ENCODE measurements at places on chromosomes 3 and 15. TPM values are rescaled to one million over a fixed set of nuclear protein-coding genes. Genes with fewer than 3 reads are reported as not detected.

GRCh38 chr3:99872923-99873254 lies 55.2 kb downstream of the CMSS1 start:
- DNase-seq, result no peak

DNA sequence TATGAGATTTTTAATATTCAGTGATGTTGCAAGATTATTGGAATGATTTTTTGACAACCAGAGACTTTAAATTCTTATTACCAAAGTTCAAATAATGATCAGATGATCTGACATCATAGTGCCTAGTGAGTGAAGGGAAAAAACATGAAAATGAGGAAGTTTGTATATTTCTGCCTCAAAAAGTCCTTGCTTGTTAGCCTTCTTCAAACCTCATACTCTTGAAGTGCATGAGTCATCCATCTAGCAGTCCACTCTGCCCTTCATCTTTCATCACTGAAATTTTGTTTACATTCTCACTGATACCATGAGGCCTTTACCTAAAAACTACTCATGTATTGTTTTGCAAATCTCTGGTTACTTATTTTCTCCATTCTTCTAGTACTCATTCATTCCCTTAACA lies 23.9 kb upstream of the OR5H6 start:
- DNase-seq, result no peak

GRCh38 chr3:74003734-74004133 lies 379.0 kb upstream of the PDZRN3 start:
- no peak for DNase-seq

The NMB gene
- 4.6 TPM for total RNA-seq

- DNase-seq, result no peak
These were observed 42.7 kb upstream of the ATP2B2 start for GRCh38 chr3:10547841-10548783.

DNA sequence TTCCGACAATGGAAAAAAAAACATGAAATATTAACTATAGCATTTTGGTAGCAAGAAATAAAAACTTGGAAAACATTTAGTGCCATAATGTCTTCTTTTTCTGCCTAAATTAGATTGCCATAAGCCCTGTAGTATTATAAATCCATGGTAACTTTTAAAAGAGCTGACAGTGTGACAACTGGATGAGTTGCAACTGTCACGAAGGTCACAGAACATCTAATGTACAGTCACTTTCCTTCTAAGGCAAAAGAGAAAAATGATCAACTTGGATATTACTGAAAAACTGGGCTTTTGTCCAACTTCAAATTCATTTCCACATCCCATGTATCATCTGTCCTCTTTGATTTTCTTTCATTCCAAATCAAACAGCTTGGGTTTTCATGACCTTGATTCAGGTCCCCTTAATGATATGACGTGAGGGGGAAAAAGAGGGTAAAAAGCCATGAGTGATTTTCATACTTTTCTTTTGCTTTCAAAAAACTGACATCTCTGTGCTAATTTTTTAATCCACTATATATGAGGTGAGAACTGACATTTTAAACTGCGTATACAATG lies 602 bp downstream of the CPB1 start:
- DNase-seq, result no peak

The SLC9A9 gene
- total RNA-seq, result 3.7 TPM

- no peak for DNase-seq
These were observed 45.0 kb downstream of the RPLP1 start for GRCh38 chr15:69497667-69498066.

The SCN11A gene
- total RNA-seq, result under 0.01 TPM

The TTLL13 gene
- total RNA-seq, result under 0.01 TPM

GRCh38 chr15:69679623-69680228 lies 227.1 kb downstream of the RPLP1 start:
- no peak for DNase-seq

DNA sequence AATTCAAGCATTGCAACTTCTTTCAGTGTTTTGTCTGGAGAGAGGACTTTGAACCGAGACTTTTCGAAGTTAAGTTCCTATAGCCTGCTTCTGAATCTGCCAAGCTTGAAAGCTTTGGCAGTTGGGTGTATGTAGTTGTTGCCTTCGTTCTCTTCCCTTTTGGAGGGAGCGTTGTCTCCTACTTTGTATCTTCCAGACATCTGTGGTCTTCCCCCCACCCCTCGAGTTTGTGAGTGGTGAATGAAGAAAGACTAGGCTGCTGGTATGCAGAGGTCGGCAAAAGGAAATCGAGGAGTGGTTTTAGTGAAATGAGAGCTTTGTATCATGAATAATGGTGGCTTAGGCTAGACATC lies 1.3 kb downstream of the CTNNB1 start:
- DNase-seq, result no peak

The TMCO5A gene
- total RNA-seq, result not detected

DNA sequence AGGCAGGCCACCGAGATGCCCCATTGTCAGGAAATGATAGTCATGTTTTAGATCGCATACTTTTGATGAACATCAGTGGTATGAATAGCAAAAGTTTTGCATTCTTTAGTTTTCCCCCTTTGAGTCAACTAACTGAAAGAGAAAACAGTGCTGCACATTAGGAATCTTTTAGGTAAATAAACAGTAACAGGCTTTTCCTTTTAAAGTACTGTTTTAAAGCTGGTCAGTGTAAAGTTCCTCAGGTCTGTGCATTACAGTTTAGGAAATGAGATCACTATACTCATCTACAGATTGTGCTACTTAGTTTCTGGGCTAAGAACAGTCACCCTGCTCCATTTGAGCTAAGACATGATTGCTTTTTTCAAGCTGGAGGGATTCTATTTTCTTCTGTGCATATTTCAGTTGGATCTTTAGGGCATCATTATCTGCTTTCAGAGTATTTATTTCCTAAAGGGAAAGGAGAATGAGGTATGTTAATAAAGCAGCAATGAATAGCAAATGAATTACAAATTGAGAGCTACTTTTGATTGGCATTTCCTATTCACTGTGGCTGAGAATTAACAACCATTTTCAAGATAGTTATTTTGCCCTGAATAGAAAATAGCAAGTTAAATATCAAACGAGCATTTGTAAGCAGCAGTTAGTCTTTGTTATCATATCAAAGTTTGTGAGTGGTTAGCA lies 36.5 kb downstream of the FAM98B start:
- no peak for DNase-seq

DNA sequence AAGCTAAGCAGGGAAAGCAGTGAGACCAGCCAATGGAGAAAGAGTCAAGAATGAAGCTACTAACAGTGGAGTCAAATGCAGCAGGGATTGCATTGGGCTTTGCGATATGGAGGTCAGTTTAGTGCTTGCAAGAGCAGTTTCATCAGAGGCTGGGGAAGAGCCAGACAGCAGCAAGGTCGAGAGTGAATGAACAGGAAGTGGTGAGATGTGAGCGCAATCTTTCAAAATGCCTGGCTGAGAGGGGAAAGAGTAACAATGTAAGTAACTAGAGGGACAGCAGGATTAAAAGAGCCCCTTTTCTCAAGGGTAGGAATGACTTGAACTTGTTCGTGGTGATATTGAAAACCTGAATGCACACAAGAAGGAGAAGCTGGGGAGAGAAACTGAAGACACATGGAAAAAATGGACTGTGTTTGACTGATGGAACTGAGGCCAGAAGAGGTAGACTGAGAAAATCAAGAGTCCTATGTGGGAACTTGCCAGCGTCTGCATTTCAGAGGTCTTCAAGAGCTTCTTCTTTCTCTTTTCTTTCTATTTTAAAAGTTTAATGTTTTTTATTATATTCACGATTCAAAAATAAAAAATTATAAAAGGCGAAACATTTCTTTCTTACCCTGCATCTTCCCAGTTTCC lies 30.6 kb upstream of the GPR160 start:
- DNase-seq, result peak; percentile 48

DNA sequence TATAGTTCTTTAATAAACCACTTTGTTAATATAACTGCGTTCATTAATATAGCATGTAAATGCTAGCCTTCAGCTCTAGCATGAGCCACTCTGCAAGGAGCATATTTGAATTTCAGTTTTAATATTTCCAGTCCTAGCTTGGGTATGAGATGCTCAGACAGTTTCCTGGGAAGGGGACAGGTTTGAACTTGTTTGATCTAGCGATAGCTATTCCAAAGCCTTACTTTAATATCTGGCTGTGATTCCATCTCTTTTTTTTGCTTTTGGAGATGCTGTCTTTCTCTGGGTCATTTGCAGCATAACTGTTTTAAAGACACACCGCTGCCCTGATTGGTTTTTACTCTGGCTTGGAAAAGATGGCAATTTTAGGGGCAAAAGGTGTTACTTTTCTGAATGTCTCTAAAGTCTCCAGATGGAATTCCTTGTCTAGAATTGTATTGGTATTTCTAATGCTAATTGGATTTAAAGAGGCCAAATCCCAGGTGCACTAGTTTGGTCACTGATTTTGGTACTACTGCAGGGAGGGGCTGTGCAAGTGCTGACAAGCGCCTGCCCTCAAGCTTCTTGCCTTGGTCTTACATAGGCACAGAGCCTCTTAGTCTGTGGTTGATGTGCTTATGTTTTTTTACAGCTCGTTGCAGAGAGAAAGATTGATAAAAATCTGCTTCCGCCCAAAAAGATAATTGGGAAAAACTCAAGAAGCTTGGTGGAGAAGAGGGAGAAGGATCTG lies 2.8 kb downstream of the NISCH start:
- no peak for DNase-seq

DNA sequence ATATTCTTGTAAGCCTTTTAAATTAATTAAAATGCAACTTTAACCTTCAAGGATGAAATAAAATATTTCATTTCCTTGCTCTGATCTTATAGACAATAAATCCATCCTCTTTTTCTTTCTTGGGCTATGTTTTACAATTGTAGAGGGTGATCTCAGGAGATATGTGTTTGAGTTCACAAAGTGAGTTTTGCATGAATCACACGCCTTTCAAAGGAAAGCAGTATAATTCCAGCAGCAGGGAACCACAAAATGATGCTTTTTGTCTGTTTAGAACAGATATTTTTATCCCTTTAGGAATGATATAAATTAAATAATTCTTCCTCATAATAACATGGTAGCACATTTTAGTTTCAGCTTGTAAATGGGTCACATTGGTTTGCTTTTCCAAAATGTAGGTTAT lies 191.2 kb downstream of the SEMA6D start:
- DNase-seq, result no peak

DNA sequence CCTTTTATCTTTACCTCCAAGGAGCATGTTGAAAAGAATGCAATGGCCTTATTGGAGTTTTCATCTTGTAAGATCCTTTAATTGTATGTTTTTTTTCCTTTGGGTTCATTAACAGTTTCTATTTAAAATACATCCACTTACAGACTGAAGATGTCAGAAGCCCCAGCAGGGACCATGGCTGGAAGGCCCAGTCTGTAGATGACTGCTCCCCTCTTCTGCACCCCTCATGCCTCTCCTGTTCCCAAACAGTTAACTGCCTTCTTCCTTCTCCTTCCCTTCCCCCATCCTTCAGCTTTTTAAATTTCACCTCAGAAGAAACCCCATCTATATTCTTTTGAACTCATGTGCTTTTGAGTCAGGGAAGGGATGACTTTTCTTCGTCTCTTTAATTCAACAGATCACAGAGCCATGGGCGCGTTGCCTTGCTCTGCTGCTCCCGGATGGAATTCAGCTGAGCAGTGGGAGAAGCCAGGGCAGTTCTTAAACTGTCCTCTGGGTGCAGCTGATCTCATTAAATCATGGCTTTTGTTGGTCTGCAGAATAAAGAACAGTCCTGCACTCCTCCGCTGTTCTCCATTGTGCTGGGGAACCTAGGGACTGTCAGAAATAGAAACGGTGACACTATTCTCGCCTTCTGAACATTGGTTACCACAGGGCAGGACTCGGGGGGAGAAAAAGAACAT lies 71.5 kb upstream of the EIF1B start:
- no peak for DNase-seq

DNA sequence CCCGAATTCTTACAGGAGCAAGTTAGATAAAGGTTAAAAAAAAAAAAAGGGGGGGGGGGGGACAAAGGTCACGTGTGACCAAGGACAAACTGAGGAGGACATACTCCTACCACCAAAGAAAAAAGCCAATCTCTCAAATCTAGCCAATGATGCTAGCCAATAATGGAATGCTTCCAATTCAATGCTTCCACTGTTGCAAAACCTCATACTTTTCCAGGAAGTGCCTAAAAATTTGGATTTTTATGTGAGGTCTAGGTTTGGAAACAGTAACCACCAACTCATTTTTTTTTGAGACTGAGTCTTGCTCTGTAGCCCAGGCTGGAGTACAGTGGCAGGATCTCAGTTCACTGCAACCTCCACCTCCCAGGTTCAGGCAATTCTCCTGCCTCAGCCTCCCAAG lies 11.4 kb downstream of the MSL2 start:
- no peak for DNase-seq

- DNase-seq, result no peak
These were observed 234.8 kb downstream of the NR2F2 start for GRCh38 chr15:96565266-96565665.
